ENCODE measurements at places on chromosomes 2 and 18.

DNA sequence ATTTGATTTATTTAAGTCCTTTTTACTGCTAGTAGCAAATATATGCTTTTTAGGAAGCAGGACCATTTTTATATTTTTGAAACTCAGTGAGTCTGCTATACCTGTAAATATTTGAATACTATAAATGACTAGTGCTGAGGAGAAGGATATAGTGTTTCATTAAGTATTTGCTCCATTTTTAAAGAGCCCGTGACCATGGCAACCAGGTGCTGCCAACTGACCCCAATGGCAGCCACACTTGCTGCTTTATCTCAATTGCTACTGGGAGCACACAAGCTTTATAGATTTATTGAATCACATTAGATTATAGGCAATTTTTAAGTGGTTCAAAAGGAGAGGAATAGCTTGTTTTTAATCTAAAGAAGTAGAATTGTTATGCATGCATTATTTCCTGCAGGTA lies 142.0 kb downstream of the SCG2 start:
- DNase-seq: no peak

- no peak for DNase-seq
Observed at GRCh38 chr18:62506495-62507143, 16.2 kb upstream of the ZCCHC2 start.

- no peak for DNase-seq
Observed at GRCh38 chr2:189661957-189662321, 680 bp downstream of the ASNSD1 start.

DNA sequence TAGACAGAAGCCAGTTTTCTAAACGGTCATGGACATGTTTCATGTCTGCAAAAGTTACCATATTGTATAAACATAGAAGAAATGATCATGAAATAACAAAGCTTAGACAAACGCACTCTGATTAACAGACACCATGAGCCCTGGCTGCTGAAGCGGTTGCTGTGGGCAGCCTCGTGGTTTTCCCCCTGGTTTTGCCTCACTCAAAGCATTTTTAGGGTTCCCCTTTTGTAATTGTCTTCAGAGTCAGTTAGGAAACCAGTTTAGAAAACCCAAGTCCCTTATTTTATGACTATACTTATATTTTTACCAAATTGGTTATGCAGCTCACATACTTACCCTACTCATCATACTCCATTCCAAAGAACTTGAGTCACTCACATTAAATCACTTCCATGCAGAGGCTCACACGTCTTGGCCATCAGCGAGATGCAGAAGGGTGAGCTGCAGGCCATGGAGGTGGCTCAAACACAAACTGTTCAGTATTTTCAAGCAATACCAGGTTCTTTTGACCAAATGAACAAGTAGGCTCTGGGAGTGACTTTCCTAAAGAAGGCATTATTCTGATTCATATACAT lies 105.6 kb upstream of the SALL3 start:
- DNase-seq: no peak

DNA sequence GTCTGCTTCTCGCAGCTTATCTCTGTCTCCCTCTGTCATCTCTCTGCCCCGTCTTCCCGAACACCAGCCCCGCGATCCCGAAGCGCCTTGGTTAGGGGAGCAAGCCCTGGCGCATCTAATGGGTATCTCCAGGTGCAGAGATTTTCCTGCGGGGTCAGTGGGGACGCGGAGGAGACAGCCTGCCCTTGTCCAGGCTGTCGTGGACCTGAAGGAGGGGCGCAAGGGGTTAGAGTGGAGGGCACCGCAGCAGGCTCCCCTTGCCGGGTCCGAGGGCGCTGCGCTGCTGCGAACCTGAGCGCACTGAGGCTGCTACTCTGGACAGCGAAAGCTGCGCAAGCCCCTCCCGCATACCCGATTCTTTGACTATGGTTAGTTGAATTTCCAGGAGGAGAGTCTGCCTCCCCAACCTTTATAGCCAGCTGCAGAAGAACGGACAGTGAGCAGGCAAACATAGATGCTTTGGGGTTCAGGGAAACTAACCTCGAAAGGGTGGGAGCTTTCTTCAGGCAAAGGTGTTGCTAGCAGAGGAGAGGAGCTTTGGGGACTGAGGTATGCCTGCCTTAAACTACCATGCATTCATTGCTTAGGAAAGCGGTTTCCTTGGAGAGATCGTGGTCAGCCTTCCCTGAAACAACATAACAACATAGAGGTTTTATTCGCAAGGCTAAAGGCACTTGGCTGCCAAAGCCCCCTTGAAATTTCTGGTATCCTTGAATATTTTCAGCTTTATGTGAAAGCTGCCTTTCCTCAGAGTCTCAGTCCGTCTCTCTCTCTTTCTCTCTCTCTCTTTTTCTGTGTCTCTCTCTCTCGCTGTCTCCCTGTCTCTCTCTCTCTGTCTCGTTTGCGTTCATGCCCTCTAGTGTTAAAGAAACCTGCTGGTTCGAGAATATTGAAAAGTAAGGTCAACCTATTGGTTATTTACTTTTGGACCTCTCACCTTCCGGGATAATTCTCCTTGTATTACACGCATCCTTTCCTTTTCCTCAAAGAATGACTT lies 1.6 kb downstream of the GALNT13 start:
- no peak for DNase-seq

- no peak for DNase-seq
Observed at GRCh38 chr18:10329101-10329500, 125.3 kb upstream of the APCDD1 start.

- DNase-seq: no peak
Observed at GRCh38 chr18:10054366-10054765, 140.6 kb downstream of the VAPA start.

- DNase-seq: no peak
Observed at GRCh38 chr2:50004667-50005066, 850.4 kb upstream of the FSHR start.

DNA sequence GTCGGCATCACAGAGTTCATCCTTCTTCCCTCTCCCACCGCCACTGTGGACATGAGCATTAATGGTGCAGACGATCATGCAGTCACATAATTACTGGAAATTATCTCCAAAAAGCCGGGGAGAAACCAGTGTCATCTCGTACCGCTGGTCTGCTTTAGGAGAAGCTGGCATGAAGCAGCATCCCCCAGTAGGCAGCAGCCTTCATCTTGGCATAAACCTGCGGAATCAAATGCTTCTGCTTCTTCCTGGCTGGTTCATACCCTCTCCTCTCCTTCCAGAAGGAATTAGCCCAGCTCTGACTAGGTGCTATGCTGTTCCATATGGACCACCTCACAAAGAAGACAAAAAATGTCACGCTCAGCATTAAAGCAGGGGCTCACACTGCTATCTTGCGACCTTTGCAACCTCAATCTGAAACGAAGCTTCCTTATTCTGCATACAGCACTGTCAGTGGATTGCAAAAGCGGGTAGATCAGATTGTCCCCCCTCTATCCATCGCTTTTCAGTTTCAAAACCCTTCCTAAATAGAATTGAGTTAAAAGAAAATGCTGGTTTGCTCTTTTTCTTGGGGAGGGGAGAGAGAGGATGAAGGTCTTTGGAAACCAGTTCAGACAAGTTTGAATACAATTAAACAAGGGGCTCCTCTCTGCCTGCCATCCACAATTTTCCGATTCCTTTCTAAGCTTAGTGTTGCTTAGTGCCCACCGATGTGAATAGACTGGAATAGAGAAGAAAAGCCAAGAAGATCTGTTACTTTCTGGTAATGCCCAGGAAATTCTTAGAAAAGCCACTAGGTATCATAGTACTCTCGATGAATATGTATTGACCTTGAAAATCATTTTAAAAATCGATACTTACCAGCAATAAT lies 212.1 kb upstream of the ZNF521 start:
- DNase-seq: no peak

- no peak for DNase-seq
Observed at GRCh38 chr2:152367547-152368390, 32.8 kb downstream of the FMNL2 start.

DNA sequence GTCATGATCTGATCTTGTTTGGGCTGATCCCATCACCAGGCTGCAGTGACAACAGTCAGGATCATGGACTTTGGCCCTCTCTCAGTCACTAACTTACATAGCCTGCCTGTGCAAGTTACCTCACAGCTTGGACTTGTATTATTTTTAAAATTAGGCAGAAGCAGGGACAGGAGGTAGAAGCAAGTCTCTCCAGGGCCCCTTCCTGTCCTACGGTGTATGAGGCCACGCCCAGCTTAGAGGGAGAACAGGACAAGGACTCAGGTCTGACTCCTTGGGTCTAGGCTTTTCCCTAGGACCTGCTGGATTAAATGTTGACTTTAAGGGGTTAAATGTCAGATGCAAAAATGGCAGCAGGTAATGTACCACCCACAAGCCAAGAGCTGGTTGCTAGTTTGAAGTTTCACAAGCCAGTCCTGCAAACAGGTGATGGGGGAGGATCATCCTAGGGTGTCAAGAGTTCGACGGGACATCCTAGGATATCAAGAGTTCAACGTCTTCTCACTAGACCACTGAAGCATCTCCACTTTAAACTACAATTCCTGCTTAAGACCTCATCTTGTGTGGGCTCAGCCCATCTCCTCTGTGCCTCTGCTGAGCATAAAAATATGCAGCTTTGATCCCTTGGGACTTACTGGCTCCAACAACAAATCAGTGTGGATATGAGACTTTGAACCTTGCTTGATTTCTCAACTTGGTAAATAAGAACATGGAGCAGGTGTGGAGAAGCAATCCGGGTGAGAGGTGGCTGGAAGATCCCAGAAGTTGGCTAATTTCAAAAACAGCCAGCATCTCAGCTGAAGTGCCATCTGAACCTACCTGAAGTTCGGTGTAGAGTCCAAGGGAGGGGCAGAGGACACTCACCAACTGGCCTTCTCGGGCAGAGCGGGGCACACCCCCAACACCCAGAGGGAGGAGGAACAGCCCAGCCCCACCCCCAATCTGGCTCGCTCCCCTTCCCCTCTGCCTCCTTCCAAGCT lies 39.5 kb downstream of the SFXN5 start:
- no peak for DNase-seq

- DNase-seq: no peak
Observed at GRCh38 chr2:190446750-190447516, 38.8 kb downstream of the MFSD6 start.

GRCh38 chr2:10271946-10272345 lies 30.8 kb upstream of the HPCAL1 start:
- no peak for DNase-seq

DNA sequence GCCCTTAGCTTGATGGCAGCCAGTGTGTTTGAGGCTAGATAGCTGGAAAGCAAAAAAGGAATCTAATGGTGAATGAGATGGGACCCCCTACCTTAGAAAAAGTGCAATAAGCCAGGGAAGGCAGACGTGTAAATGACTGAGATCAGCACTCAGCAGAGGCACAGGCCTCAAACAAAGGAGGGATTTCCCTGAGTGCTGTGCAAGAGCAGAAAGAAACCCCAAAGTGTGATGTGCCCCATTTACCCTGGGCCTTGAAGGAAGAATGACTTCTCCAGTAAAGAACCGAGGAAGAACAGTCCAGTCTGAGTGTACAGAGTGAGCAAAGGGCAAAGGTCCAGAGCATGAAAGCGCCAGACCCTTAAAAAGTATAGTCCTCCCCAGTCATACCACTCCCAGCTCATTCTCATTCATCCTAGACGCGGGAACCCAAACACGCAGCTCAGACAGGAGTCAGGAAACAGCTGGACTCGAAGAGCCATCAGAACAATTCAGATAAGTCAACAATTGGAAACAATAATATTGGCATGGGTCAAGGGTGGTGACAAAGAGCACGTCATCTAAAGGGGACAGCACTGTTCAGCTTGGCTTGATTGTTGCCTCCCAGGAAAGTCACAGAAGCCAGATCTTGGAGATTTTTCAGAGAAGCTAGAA lies 121.7 kb downstream of the INO80D start:
- DNase-seq: no peak

GRCh38 chr2:205087862-205088261 lies 542.6 kb downstream of the PARD3B start:
- no peak for DNase-seq

DNA sequence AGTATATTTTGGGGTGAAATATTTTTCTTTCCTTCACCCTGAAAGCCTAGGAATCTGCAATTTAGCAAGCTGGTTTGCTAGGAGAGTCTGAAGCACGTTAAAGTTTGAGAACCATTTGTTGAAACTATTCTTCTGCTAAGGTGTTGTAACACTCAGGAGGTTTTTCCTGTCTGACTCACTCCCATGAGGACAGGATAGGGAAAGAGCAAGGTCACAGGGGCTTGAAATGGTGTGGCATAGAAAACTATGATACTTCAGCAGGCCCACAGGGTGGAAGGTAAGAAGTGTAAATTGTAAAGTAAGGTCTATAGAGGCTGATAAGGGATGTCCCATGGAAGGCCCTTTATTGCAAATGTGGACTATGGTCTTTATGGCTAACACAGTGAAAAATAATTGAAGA lies 177.7 kb upstream of the ZC3H15 start:
- no peak for DNase-seq

DNA sequence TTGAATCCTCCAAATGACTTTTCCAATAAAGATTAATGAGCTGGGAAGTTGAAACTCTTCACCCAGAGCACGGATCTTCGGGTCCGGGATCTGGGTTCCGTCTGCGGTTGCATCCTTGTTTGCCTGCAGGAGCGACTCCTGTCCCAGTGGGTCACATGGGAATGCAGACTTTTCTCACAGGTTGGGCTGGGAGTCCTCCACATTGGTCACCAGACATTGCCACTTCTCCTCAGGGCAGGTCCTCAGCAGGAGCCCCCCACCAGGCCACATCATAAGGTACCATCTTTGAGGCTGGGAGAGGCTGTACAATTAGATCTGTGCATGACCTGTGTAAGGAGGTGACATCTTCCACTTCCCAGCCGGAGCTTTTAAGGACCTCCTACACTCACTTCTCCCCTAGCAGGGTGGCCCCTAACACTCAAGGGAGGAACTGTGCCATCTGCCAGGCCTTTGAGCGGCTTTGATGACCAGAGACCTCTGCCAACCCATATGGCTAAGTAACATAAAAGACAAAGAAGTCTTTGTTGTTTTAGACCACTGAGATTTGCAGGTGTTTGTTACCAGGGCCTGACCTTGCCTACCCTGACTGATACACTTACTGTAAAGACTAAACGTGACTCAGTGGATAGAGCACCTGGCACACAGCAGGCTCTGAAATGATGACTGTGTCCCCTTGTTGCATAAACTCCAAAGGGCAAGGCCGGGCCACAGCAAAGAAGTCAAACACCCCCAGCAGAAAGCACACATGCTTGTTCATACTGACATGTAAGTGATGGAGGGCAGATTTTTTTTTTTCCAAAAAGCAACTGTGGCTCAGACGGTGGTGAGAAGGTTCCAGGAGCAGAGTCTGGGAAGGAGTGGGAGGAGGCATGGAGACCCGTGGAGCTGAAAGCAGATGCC lies 7.9 kb upstream of the TEX51 start:
- no peak for DNase-seq

Data from HCT116 (cell line).